ENCODE measurements at places on chromosomes 16 and 17.
A peak's percentile ranks its signal among the peaks of the same experiment; 100 is the strongest.

GRCh38 chr17:81509207-81509971, 3.2 kb downstream of the ACTG1 start:
- no peak for DNase-seq

DNA sequence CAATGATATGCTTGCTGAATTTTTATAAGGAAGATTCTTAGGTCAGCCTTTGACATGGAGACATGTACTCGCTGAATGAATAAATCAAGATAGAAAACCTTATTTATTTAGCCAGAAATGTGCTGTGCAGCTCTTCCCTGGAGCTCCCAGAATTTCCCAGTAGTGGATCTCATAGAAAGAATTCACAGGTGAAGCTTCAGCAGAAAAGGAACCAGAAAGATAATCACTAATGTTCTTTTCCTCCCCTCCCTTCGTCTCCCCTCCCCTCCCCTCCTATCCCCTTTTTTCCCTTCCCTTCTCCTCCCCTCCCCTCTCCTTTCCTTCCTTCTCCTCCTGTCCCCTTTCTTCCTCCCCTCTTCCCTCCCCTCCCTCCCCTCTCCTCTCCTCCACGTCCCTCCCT, 158.2 kb downstream of the MAP2K6 start:
- DNase-seq: no peak

DNA sequence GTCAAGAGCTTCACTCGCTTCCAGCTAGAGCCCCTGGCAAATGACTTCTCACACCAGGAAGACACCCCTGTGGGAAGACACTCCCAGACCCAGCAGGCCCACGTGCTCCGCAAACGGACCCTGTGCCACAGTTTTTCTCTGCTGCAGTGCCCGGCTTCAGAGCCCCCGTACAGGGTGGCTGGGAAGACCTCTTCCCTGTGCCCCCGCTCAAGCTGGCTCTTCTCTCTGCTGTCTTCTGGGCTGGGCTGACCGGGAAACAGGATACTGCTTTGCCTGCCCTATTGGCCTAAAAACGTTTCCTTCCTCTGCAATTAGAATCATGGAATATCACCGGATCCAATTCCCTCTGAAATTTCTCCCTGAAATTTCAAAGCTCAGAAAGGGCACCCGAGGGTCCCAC, 63.7 kb upstream of the CRHR1 start:
- DNase-seq: no peak

DNA sequence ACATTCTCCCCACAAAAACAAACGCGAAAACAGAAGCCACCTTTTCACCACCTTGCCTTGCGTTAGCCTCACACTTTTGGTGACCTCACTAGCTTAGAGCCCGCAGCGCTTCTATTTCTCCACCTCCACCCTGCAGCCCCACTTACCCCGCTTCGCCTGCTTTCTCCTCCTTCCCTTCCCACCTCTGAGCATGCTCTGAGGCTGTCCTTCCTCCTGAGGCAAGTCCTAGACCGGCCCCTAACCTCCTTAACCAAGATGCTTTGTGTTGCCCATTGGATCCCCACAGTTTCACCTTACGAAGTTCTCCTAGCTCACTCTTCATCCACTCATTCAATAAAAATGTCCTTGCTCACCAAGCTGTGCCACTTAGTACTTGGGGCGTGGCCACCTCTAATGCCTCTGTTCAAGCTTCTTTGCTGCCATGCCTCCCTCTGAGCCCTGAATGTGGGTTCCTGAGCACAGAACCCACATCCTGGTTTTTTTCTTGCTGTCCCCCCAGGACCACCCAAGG, 1.3 kb downstream of the GNGT2 start:
- no peak for DNase-seq

DNA sequence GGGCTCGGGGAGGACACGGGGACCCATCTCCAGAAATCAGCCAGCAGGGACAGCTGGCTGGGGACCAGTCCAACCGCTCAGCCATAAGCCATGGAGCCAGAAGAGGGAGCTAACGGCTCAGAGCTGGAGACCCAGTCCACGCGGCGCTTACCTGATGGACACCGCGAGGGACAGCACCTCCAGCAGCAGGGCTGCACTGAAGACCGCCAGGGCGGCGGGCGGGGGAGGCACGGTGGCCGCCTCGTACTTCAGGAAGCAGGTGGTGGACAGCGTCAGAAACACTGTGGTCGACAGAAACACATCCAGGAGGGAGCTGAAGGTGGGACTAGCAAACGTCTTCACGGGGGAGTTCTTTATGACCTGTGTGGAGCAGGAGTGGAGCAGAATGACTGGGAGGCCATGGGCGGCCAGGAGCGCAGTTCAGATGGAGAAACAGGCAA, 102.6 kb upstream of the CREBBP start:
- peak; percentile 82 for DNase-seq

GRCh38 chr16:65600629-65601028, 478.8 kb upstream of the CDH11 start:
- peak; percentile 40 for DNase-seq

DNA sequence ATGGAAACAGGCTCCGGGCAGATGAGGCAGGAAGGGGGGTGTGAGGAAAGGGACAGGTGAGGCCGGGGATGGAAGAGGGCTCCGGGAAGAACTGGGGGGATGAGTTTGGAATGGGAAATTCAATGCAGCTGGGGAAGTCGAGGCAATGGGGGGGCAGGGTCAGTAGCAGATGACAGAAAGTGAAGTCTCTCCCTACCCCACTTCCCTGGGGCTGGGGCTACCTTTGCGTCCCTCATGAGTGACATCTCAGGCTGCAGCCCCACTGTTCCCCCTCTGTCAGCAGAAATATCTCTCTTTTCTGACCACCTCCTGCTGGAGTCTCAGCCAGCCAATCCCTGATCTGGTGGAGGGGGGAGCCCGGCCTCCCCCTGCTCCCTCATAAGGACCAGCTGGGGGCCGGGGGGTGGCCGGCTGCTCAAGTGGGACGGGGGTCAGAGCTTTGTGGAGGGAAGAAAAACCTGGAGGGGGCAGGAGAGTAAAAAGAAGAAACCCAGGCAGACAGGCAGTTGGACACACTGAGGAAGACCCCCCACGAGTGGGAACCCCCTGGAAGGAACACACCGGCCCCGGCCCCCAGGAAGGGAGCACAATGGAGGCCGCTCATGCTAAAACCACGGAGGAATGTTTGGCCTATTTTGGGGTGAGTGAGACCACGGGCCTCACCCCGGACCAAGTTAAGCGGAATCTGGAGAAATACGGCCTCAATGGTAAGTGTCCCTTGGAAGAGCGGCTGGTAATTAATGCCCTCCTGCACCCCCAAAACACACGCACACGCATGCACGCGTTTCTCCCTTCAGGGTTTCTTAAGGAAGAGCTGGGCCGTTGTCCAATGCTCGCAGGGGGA, at the start of gene ATP2A1:
Gene ATP2A1 (plus strand): TSS at position 406 of the 844 bp plus-strand sequence. CDS start 184 bp downstream, at position 590.
- DNase-seq: no peak

DNA sequence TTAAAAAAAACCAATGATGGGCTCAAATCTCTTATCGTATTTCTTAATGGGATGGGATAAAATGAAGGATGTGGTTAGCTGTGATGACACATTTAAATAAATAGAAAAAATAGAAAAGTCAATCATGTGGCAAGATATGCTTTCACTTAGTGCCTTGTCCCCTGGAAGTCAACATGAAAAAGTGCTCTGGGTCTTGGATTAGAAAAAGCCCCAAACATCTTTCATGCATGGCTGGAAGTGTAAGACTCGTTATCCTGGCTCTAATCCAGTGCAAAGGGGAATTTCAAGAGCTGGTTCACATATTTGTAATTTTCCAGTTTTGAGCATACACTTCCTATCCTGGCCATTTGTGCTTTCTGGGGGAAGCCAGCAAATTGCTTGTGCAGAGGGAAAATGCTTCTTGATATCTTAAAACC, 160.9 kb downstream of the MAP2K6 start:
- peak; percentile 54 for DNase-seq

DNA sequence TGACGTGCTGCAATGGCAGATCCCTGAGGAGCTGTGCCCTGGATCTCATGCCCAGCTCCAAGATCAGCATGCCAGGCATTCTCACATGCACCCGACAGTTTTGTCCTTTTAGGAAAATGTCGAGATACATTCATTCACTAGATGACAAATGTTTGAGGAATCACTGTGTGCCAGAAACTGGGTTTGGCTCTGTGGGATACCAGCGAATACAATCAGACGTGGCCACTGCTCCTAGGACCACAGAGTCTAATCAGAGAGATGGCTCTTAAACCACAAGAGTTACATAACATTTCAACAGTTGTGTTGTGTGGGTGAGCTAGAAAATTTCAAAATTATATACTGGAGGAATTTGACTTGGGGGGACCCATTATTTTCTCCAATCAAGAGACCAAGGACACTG, 579.7 kb downstream of the CDH13 start:
- no peak for DNase-seq

GRCh38 chr17:13961265-13961664, 108.0 kb upstream of the COX10 start:
- DNase-seq: no peak

GRCh38 chr17:3308603-3309002, 10.4 kb upstream of the OR3A1 start:
- DNase-seq: no peak

- no peak for DNase-seq
Observed at GRCh38 chr16:85759136-85759535, 8.2 kb upstream of the C16orf74 start.

GRCh38 chr16:11252482-11252931, 3.5 kb downstream of the SOCS1 start:
- DNase-seq: no peak

- no peak for DNase-seq
Observed at GRCh38 chr17:9144502-9145249, 123.4 kb downstream of the NTN1 start.

- DNase-seq: no peak
Observed at GRCh38 chr16:87593710-87594258, 8.5 kb upstream of the JPH3 start.

DNA sequence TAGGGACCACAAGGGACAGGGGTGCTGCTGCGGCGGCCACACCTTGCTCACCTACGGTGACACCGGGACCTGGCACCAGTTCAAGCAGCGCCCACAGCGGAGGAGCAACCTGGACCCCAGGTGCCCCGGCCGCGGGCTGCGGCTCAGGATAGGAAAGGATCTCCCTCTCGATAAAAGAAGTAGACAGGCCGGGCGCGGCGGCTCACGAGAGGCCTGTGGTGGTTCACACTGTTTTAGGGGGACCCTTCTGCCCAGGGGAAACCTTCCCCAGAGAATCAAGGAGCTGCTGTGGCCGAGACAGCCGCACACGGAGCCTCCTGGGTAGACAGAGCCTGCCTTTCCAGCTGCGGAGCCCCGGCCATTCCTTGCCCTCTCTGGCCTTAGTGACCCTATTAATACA, 17.9 kb upstream of the ATP2A3 start:
- DNase-seq: no peak

DNA sequence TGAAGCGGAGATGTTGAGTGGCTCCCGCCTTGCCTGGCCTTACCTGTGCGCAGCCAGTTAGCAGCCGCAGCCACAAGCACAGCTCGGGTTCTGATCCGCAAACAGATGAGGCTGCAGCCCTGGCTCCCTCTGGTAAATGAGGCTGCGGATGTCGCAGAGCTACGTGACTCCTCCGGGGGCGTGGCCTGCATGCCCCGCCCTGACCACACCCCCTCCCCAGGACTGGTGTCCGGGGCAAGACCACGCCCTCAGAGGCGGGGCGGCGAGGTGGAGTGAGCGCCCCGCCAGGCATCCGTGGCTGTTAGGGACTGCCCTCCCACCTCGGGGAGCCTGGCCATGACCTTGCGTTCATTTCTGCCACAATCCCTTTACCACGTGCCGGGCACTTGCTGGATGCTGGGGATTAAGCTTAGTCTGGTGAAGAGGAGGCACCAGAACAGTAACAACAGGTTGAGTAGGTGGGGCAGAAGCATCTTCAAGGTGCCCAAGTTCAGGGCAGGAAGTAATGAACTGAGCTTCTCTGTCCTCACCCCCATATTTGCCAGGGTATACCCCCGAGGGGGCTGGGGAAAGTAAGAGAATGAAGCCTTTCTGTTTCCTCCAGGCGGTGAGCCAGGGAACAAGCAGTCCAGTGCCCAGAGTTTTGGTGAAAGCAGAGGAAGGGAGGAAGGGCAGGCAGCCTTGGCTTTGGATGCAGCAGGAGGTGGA, at the start of gene ALDOC:
Gene ALDOC (minus strand): TSS at position 138 of the 708 bp plus-strand sequence. CDS start 1,363 bp downstream, outside the sequence.
- peak; percentile 99 for DNase-seq

GRCh38 chr16:89067677-89068443, 25.8 kb upstream of the ACSF3 start:
- no peak for DNase-seq

DNA sequence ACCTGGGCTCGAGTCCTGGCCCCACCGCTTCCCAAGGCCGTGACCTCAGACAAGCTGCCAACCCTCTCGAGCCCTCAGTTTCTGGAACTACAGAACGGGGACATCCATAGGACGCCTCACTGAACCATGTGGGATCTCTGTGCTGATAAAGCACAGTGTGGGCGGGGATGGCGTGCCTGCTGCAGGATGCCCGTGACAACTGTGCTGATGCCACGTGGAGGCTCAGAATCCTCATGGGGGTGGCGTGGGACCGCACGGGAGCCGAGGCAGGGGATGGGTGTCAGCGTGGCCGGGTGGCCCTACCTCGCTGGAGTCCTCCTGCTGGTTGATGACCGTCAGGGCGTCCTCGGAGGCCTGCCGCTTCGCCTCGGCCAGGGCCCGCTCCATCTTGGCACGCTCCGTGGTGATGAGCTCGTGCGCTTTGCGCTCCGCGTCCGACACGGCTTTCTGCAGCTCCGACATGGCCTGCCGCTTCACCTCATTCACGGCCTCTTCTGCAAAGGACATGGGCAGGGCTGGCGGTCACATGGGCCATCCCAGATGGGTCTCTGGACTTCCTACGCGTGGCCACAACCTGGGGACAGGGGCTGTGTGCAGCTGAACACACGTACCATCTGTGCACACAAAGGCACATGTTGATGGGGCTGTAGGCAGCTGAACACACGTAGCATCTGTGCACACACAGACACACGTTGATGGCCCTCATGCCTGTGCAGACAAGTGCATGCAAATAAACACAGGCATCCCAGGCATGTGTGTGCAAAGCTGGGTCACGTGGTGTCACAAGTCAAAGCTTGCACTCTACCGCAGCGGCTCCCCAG, 12.7 kb upstream of the PABPN1L start:
- no peak for DNase-seq

- no peak for DNase-seq
Observed at GRCh38 chr17:73334771-73335513, 23.1 kb upstream of the CDC42EP4 start.

DNA sequence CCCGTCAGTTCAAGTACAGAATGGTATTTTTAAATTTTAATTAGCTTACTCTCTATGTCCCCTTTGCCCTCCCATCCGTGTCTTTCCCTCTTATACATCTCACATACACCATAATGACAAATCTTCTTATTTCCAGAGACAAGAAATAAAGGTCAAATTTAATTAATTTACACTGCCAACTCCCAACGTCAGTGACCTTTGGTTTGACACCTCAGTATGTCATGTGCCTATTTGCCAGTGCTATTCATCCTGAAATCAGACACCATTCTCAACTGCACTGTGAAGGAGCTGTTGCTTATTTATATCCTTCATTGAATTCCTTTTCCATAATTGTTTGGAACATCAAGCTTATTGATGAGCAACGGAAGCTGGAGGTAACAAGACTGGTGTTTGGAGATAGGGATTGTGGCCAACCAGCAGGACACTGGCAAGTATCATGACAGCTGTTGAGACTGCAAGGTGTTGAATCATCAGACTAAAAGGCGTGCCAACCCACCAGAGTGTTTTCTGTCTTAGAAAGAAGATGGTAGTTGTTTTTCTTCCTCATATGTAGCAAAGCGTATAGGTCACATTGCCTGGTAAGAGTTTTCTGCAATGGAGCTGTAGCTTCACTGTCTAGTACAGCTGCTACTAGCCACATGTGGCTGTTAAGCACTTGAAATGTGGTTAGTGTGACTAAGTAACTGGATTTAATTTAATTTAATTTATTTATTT, 12.5 kb downstream of the CALCOCO2 start:
- DNase-seq: no peak

GRCh38 chr16:82801361-82801760, 174.6 kb downstream of the CDH13 start:
- no peak for DNase-seq
